ENCODE measurements at places on chromosomes 2 and 18.

- DNase-seq, result no peak
Observed at GRCh38 chr2:139911160-139911559, 1131.0 kb upstream of the NXPH2 start.

DNA sequence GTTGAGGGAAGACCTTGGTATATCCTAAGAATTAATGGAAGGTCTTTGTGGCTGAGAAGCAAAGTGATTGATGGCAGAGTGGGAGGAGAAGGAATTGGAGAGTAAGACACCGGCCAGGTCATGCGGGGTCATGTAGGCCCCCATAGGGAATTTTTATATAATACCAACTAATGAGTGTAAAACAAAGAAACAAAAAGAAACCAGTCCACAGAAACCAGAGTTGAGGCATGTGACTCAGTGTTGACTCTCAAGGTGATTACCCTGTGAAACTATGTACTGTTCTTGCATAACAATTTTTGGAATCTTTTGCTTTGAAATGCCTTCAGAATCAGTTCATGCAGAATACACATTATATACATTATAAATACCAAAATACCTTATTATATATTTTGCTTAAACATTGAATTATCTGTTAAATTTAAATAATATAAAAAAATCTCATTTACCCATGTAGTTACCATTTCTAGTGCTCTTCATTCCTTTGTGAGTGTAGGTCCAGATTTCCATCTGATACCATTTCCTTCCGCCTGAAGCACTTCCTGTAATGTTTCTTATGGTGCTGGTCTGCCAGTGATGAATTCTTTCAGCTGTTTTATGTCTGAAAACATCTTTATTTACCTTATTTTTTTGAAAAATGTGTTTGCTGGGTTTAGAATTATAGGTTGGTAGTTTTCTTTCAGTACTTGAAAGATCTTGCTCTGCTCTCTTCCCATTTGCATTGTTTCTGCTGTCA, 8.6 kb downstream of the CLIP4 start:
- DNase-seq, result no peak

- no peak for DNase-seq
Observed at GRCh38 chr2:222208010-222208690, 90.6 kb downstream of the PAX3 start.

GRCh38 chr2:224611938-224612337, 26.8 kb upstream of the CUL3 start:
- DNase-seq, result no peak

DNA sequence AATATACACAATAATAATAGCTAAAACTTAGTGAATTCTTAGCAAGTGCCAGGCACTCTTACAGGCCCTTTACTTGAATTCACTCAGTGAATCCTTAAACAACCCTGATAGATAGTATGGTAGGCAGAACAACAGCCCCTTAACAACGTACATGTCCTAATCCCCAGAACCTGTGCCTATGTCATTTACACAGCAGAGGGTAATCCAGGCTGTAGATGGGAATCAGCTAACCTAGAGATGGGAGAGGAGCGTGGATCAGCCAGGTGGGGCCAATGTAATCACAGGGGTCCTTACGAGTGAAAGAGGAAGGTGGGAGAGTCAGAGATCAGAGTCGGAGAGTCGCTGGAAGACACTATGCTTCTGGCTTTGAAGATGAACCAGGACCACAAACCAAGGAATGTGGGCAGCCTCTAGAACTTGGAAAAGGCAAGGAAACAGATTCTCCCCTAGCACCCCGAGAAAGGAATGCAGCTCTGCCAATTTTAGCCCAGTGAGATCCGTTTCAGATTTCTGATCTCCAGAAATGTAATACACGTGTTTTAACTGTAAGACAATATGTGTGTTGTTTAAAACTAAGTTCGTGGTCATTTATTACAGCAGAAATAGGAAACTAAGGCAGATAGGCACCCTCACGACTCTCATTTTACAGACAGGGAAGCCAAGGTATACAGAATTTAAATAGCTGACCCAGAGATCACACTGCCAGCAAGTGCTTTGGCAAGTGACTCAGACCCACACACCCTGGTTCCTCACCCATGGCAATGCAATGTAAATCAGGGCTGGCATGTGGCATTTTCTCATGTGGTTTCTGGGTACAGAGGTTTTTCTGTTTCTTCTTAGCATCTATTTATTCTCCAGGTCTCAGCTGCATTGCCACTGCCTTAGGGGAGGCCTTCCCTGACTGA, 68.9 kb downstream of the DOCK10 start:
- DNase-seq, result no peak

DNA sequence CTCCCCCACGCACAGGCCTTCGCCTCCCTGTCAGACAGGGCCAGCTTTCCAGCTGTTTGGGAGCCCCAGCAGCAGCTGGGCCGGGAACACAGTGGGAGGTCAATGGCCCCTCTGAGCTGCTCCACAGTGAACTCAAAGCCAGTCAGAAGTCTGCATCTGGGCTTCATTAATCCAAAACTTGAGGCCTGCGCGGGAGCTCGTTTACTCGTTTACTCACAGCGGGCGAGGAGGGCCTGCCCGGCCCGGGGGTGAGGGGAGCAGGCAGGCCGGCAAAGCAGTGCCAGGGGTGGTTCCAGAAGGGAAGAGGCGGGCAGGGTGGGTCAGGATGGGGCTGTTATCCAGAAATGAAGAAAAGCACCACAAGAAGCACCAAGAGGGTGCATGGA, 36.8 kb upstream of the SEMA4C start:
- no peak for DNase-seq

DNA sequence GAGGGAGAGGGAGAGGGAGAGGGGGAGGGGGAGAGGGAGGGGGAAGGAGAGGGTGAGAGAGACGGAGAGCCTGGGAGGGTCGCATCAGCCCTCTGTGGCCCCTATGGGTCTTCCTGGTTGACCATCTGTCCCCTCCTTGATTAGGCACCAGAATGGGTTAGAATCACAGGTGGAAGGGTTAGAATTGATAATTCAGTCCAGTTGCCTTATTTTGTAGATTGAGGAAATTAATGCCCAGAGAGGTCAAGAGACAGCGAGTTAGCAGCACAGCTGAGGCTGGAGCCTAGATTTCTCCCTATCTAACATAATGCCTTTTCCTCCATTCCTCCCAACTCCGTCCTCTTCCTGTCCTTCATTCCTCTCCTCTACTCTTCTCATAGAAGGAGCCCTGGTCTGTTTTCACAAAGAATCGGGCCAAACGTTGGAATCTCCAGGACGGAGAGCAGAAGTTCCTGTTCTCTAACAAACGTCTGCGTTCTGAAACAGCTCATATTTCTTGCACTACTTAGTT, 338 bp upstream of the THUMPD2 start:
- DNase-seq, result no peak

DNA sequence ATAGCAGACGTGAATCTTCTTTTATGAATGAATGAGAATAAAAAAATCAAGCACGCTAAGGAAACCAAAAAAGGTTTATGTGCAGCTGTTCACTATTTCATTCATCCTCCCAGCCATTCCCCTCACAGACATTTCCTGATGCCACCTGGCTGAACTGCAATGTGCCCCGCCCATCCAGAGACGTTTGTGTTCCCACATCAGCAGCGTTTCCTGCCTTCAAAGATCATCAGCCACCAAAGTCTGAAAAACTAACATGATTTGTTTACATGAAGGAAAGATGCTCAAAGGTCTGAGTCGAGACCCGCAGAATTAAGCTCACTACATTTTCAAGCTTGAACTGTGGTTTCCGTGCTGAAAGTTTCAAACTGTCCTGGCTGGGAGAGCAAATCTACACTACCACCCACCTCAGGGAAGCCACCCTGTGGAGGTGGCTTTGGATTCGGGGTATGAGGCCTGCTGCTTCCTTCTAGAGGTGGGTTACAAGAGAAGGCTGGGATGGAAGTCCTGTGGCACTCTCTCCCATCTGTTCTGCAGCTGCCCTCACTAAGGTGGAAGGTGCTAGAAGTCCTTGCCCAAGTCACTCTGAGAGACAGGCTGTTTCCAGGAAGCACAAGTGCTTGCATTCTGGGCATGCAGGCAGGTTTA, 201.3 kb upstream of the OSR1 start:
- DNase-seq, result no peak

- no peak for DNase-seq
Observed at GRCh38 chr2:218988164-218988563, 3.2 kb upstream of the FEV start.

GRCh38 chr2:110977403-110977802, 143.3 kb upstream of the BCL2L11 start:
- no peak for DNase-seq

DNA sequence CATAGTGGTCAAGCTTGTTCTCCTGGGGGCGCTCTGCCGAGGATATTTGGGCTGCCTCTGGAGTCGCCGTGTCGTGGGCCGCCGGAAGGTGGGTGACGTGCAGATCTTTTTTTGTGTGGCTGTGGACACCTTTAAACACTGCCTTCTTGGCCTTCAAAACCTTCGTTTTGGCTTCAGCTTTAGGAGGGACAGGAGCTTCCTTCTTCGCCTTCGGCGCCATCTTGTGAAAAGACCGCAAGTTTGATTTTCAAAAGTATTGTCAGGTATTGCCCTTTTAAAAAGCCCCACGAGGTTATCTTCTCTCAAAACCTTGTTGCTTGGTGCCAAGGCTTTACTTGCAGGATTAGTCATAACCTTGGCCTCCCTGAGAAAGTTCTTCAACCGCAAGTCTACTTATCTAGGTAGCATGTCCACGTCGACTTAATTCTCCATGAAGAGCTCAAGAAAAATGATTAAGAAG, 20.8 kb downstream of the LAMA3 start:
- DNase-seq, result no peak

DNA sequence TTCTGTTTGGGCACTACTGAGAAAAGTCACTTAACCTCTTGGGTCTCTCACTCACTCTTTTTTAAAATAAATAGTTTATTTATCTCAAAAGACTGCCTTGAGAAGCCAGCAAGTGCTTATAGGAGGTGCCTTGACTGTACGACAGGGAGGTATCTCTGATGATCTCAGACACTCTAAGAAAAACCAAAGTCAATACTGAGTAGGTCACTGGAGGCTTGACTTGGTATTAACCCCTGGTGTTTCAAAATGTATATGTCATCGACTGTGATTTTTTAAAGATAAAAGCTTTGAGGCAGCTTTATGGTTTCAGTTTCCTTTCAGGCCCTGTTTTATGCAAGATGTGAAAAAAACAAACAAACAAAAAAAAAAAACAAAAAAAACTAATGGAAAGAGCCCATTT, 33.7 kb downstream of the MREG start:
- no peak for DNase-seq

GRCh38 chr2:172462849-172463381, 35.5 kb downstream of the ITGA6 start:
- no peak for DNase-seq

- no peak for DNase-seq
Observed at GRCh38 chr18:31489311-31489710, 8.7 kb upstream of the DSG2 start.

DNA sequence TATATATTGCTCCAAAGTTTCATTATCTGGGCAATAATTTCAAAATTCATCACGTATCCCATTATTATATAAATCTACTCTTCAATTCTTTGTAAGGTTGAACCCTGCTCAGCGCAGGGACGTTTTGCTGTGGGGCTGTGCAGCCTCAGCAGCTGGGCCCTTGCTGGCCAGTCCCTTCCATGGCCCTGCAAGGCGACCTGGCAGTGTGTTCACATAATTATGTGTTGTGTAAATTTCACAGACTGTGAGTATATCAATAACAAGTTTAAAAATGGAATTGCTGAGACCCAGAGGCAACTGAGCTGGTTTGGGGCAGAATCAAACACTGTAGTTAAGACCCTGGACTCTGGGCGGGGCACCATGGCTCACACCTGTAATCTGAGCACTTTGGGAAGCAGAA, 16.1 kb upstream of the MAL start:
- DNase-seq, result no peak

DNA sequence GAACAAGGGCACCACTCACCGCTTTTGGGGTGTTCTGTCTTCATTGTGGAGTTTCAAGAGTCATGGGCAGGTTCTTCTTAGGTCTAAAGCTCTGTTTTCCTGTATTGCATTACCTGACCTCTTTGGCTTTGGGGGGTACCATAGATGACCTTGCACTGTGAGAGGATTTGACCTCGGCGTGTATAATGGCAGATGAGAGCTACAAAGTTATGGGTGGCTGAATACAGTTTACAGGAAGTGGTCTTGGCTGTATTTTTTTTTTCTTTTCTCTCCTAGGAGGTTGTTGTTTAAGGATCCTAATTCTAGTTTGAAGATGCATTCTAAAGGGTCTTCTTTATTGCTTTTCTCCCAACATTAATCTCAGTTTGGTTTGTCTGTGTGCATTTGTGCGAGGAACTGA, 11.5 kb downstream of the GAL3ST2 start:
- no peak for DNase-seq

GRCh38 chr18:2822213-2822921, 24.4 kb upstream of the EMILIN2 start:
- DNase-seq, result no peak

GRCh38 chr18:51621113-51621863, 423.8 kb upstream of the MEX3C start:
- peak; percentile 57 for DNase-seq

DNA sequence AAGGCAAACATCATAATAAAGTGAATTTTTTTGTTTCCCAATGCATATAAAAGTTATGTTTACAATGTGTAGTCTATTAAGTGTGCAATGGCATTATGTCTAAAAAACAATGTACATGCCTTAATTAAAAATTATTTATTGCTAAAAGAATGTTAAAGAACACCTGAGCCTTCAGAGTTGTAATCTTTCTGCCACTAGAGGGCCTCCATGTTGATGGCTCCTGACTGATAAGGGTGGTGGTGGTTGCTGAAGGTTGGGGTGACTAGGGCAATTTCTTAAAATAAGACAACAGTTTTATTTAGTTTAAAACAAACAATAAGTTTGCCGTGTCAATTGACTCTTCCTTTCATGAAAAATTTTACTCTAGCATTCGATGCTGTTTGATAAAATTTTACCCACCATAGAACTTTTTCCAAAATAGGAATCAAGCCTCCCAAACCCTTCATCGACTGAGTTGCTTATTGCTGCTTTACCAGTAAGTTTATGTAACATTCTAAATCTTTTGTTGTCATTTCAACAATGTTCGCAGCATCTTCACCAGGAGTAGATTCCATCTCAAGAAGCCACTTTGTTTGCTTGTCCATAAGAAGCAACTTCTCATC, 32.3 kb downstream of the MAP3K2 start:
- no peak for DNase-seq
